Suppressor macrophage treated with lipopolysaccharide for 1 hour (primary cell): ENCODE measurements at places on chromosomes 1 and 21.

DNA sequence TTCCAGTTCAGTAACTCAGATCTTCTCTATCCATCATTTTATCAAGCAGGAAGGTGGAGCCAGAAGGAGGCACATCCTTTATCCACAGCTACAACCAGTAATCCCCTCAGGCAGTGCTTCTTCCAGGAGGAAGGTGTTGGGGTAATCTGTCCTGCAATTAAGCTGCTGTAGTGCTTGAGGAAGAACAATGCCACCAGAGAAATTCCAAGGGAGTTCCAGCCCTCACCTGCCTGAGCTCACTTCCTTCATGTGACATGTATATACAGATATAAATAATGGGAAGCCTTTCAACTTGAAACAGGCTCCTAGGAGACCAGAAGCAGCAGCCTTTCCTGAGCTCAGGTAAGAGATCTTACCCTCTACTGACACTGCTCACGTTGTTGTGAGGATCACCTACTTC is 2.2 kb upstream of the IL20 start:
- DNase-seq, result no peak

DNA sequence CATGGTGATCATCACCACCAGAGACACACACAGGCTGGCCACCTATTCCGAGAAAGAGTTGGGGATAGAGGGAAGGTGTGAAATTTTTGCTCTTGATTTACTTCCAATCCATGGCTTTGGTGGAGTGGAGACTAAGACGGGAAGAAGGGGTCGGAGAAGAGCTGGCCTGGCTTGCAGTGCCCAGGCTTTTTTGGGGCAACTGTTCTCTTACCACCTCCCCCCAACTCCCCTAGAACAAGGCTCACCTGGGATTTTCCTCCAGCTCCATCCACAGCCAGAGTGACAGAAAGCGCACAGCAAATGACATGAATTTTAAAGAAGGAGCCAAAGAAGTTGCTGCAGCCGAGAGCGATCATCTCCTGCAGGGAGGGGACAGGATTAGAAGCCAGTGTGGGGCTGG is 16.0 kb downstream of the SLC26A9 start:
- no peak for DNase-seq

DNA sequence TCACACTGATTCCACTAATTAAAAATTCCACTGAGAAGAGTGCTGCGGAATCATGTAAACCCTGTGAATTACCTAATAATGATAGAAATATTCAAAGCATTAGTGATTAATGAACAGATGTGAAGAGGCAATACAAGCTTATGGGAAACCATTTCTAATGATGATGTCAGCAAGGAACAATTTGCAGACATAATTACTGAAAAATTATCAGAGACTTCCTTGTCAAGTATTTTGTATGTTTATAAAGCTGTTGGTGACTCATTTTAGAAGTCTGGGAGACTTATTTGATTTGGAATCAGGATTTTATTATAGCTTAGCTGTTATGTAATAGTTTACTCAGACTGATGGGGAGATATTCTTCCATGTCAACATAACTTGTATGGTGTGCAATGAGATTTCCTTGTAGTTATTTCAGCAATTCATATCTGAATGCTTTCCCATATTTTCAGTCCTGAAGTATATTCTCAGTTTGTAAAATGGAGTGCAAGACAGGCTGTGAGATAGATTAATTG is 135.5 kb downstream of the TGFB2 start:
- no peak for DNase-seq

GRCh38 chr1:157490467-157491165 is 61.7 kb downstream of the FCRL5 start:
- DNase-seq, result peak; percentile 86

DNA sequence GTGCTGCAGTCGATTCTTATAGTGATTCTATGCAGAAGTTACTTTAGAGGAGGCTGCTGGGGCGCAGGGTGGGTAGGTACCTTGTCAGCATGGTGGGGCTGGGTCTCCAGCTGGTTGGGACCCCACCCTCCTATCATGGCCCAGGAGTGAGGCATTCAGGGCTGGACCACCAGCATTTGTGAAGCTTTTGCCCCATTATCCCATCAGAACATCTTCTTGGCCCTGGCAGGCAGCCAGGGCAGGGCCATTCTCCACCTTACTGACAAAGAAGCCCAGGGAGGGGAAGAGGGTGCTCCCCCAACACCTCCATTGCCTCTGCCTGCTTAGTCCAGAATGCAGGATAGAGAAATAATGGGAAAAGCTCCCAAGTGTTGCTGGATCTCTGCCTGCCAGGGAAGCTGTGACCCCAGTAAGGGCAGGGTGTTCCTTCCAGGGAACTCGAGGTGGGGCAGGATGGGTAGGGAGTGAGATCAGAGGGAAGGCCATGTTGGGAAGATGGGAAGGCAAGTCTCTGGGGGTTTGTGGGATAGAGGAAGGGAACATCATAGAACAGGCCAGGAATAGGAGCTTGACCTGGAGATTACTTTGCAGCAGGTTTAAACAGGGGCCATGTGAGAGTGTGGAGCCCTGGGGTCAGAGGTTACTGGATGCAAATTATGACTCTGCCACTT is 16.2 kb upstream of the SLC2A1 start:
- DNase-seq, result no peak

- peak; percentile 43 for DNase-seq
These were observed 18.7 kb upstream of the FMOD start for GRCh38 chr1:203369666-203370065.

GRCh38 chr1:5525597-5526384 is 466.4 kb downstream of the NPHP4 start:
- DNase-seq, result no peak

GRCh38 chr1:233635765-233636502 is 22.0 kb downstream of the KCNK1 start:
- no peak for DNase-seq

DNA sequence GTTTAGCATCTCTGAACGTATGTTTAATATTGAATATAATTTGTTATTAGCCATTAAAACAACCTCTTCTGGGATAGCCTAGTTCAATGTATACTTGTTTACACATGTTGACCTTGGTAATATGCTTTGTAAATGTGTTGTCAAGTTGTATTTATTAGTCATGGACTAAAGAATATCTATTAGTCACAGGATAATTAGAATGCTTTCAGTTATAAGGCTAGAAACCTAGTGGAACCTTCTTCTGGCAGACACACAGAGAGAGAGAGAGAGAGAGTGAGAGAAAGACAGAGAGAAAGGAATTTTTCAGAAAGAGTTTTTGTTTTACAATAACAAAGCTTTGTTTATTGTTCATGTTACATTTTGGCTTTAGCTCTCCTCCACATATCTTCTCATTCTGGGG is 181.1 kb upstream of the APP start:
- DNase-seq, result no peak

DNA sequence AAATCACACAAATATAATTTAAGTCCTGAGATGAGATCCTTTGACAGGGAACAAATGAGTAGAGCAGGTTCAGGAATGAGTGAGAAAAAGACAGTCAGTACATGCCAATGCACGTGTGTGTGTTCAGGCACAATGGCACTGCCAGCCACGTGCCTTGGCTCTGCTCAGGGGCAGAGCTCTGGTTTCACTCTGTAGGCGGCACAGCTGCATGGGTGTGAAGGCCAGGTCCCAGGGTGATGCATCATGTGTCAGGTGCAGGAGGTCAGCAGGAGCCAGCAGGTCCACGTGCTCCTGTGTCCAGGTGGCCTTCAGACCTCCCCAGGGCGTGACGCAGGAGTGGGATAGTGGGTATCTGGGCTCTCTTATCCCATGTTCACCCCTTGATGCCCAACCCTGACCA is 386.1 kb downstream of the KCNH1 start:
- DNase-seq, result no peak
